ENCODE measurements at places on chromosomes 13 and 19.

DNA sequence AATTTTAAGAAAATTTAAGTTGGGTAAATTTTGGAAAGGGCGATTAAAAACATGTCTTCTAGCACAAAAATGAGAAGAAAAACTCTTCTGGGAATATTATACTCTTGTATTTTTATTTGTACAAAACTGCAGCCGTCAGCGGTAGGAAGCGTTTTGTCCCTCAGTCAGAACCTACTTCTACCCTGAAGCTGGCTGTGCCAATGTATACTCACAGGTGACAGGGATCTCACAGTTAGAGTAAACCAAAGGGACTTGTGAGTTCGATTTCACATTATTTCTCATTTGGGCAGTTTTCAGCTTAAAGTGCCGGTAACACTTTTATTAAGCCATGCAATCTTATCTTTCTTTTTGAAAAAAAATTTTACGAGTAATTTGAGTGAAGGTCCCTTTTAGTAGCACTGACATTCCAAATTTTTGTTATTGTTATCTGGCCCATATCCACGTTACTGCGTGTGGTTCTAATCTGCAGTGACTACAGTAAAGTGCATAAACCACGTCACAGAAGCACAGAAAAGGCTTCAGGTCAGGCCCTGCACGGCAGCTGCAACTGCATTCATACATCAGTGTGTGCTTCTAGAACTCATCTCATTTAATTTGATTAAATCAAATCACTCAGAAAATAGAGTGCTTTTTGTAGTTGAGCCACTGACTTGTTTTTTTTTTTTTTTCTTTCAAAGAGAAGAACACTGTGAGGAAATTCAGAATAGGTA is 387.3 kb downstream of the LIG4 start:
- no peak for DNase-seq

DNA sequence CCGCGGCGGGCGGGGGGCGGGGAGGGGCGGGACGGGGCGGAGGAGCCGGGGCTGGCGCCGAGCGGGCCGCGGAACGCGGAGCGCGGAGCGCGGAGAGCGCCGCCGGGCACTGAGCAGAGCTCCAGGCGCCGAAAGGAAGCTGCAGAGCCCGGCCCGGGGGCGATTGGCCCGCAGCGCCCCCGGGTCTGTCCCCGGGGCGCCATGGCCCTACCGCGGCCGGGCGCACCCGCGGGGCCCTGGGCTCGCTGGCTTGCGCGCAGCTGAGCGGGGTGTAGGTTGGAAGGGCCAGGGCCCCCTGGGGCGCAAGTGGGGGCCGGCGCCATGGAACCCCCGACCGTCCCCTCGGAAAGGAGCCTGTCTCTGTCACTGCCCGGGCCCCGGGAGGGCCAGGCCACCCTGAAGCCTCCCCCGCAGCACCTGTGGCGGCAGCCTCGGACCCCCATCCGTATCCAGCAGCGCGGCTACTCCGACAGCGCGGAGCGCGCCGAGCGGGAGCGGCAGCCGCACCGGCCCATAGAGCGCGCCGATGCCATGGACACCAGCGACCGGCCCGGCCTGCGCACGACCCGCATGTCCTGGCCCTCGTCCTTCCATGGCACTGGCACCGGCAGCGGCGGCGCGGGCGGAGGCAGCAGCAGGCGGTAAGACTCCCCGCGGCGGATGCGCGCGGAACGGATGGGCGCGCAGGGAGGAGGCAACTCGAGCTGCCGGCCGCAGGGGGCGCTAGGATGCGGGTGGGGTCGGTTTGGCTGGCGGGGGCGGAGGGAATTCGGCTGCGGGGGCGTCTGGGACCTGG is at the start of gene PDE4A:
PDE4A (plus strand) TSS at position 95 of the 796 bp plus-strand sequence; CDS start at position 322, 227 bp downstream.
- no peak for DNase-seq

DNA sequence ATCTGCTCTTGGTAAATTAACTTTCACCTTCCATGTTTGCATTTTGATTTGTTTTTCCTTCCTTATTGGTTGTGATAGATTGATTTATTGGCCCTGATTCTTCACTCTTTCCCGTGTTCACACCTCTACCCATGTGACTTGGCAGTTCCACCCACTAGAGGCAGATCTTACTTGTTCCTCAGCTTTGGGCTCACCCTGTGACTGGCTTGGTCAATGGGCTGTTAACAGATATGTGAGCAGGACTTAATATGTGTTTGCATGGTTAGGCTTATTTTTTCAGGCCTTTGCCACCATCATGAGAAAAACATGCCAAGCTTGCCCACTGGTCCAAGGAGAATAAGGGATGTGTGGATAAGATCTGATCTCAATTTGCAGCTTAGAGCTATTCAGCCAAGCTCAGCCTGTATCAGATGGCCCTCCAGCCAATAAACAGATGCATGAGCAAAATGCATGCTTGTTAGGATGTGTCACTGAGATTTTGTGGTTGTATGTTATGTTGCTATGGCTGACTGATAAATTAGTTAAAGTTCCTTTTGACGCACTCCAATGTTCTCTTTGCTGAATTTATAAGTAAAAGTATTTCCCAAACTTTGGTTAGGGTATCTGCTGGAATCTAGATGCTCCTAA is 48.0 kb downstream of the RGCC start:
- DNase-seq: no peak

- DNase-seq: no peak
Observed at GRCh38 chr13:76696370-76696769, 189.8 kb downstream of the KCTD12 start.

GRCh38 chr19:46901701-46902401 is 41.1 kb downstream of the ARHGAP35 start:
- peak; percentile 55 for DNase-seq

- DNase-seq: no peak
Observed at GRCh38 chr13:19836472-19836871, 27.0 kb downstream of the ZMYM5 start.

GRCh38 chr13:109180905-109181425 is 551.6 kb downstream of the MYO16 start:
- DNase-seq: no peak

GRCh38 chr13:98033277-98034247 is 80.1 kb downstream of the IPO5 start:
- peak; percentile 25 for DNase-seq

Measured in NCI-H2227 treated with DMSO at 0.1 percent for 48 hours (cell line).